ENCODE measurements at places on chromosomes 2 and 18. TPM values are rescaled to one million over a fixed set of nuclear protein-coding genes. Genes with fewer than 3 reads are reported as not detected.
A peak's percentile ranks its signal among the peaks of the same experiment; 100 is the strongest.

DNA sequence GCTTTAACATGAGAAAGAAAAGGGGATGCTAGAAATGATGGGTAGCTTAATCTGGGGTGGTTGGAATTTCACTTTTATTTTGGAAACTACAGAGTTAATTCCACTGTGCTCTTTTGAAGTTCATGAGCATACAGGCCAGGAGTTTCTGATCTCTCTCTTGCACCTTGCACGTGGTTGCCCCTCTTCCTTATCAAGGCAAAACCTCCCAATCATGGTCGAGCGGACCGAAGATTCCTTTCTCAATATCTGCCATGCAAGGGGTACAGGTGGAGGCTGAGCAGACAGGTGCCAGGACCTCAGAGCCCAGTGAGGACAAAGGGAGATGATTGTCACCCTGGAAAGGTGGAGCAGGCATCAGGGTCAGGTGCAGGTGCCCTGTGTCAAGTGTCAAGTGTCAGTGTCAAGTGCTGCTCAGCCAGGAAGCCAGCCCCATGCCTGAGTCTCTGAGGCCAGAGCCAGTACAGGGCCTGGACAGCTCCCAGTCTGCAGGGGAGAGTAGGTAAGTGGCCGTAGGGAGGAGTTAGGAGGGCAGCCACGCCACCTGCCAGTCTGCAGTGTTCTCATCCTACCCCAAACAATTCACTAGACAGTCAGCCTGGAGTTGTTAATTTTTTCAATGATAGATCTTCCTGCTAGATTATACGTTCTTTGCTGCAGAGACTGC, 42.2 kb downstream of the LPIN1 start:
- DNase-seq, result no peak

- no peak for DNase-seq
Observed at GRCh38 chr18:55406451-55406991, 181.5 kb downstream of the TCF4 start.

GRCh38 chr2:27569398-27569797, 13.4 kb upstream of the ZNF512 start:
- peak; percentile 51 for DNase-seq

DNA sequence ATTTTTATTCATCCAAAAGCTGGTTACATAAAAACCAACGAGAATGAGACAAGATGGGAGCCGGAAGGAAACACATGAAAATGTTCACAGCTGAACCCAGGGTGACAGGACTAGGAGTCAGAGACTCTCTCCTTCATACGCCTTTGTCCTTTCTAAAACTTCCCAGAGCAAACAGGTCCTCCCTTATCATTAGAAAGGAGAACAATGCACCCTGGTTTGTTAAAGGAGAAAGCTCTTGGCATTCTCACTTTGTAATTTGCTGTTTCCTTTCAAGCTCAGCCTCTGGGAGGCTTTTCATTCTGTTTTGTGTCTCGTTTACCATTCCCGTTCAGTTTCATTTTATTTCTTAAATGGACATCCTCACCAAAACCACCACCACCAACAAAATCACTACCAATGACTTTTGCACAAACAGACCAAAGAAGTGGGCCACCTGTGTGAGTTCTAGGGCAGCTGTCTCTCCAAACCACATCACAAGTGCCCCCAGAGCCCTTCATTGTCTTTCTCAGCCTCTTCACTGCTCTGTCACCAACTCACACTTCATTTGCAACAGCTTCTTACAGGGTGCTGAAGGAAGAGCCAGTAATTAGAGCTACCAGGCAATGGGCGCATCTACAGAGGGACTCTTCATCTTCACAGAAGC, 105.3 kb downstream of the HDAC4 start:
- DNase-seq, result no peak

DNA sequence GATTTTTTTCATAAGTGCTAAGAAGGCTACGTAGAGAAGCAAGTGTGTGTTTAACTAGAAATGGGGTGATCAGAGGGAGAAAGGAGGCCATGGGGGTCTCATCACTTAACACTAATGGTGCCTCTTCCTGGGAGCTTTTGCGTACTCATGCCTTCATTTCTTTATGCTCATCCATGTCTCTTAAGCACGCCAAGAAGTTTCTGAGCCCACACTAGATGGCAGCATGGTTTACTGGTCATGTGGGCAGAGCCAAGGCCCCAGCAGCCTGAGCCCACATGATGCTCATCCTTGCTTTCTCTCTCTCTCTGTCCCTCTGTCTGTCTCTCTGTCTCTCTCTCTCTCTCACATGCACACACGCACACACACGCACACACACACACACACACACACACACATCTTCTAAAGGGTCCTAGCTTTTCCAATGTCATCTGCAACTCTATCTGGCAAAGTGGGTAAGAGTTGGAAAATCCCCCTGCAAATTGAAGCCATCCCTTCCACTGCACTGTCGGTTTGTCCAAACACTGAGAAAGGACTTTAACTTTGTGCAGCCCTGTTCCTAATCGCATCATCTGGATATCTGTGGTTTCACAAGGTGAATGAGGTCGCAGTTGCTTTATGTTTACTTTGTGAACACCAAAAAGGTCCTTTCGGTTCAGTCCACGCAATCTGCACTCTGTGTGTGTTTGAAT, 137.1 kb upstream of the CCDC68 start:
- DNase-seq, result peak; percentile 64

- no peak for DNase-seq
Observed at GRCh38 chr2:19208479-19209199, 149.8 kb downstream of the OSR1 start.

DNA sequence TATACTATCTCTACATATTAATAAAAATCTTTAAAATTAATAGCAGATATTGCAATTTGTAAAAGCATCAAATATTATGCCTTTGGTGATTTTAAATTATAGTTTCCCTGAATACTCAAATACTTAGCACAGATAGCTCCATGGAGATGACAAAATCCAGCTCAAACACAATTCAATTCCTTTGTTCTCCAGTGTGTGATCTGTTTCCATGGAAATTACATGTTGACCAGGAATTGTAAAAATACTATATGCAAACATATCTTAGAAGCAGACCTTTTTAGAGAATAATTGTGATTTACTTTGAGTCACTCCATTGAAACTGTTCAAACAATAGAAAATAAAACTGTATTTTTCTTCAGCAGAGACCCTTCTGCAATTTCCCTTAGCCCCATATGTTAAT, 68.3 kb downstream of the FAM161A start:
- no peak for DNase-seq

DNA sequence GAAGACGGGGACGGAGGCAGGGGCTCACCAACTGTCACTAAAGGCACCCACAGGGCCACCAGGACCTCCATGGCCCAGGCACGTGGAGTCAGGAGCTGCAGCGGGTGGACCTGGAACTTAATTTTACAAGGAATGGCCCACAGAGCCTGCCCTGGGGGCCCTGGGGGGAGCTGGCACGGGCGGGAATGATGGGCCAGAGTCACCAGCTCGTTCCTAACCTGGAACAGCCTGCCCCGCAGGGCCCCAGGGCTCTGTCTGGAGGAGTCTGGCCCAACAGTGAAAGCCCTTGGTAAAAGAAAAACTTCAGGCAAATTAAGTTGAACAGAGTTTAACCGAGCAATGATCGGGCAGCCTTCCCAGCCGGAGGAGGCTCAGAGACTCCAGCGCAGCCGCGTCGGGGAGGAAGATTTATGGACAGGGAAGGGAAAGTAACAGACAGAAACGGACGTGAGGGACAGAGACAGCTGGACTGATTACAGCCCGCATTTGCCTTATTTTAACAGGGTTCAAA, 118.4 kb upstream of the TMEM18 start:
- DNase-seq, result no peak

- DNase-seq, result no peak
Observed at GRCh38 chr18:35642802-35643201, 61.3 kb downstream of the GALNT1 start.

DNA sequence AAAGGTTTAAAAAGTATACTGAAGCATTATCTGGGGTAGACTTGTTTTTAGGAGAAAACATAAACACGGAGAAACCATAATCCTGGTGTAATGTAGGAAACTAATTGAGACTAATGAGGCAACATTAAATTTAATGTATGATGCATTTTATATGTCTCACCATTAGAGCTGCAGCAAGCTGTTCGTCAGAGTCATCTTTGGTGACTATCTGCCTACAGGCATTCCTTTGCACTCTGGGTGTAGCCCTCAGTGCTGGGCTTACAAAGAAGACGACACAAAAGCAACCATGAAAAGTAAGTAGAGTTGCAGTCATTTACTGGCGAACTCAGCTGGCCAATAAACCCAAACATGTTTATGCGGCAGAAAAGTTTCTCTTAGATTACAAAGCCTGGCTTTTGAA, 415.3 kb upstream of the ZEB2 start:
- peak; percentile 28 for DNase-seq

- no peak for DNase-seq
Observed at GRCh38 chr2:71153585-71154224, 23.3 kb downstream of the MPHOSPH10 start.

CD207 gene
- total RNA-seq, result not detected

Data from fibroblast of villous mesenchyme (primary cell).